ENCODE measurements at places on chromosomes 11 and 22.
A peak's percentile ranks its signal among the peaks of the same experiment; 100 is the strongest.

DNA sequence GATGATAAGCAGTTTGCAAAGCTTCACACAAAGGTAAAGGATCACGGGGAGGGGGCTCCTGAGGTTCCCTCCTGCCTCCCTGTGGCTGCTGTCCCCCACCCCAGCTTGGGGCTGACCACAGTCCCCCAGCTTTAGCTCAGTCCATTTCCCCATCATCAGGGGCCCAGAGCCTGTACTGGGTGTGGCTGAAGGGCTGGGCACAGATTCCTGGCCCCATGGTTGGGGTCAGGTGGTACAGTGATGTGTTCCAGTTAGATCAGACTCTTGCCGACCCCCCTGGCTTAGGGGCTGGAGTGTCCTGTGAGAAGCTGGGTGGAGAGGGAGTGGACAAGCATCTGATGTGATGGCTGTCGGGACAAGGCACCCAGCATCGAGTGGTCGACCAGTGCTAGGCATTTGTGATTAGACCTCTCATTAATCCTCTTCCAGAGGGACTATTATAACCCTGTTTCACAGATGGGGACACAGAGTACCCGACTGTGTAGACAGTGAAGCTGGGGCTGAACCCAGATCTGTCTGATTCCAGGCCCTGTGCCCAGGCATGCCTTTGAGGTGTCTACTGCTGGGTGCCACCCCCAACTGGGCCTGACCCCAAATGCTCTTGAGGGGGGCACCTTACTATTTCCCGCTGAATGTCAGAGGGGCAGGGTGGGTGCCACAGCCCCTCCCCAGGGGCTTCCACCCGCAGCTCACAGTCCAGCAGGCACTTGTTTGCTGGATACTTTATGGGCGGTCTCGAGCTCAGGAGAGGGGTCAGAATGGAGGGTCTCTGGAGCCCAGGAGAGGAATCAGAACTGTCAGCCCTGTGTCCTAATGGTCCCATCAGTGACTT lies 4.3 kb downstream of the SHANK3 start:
- DNase-seq, result no peak

DNA sequence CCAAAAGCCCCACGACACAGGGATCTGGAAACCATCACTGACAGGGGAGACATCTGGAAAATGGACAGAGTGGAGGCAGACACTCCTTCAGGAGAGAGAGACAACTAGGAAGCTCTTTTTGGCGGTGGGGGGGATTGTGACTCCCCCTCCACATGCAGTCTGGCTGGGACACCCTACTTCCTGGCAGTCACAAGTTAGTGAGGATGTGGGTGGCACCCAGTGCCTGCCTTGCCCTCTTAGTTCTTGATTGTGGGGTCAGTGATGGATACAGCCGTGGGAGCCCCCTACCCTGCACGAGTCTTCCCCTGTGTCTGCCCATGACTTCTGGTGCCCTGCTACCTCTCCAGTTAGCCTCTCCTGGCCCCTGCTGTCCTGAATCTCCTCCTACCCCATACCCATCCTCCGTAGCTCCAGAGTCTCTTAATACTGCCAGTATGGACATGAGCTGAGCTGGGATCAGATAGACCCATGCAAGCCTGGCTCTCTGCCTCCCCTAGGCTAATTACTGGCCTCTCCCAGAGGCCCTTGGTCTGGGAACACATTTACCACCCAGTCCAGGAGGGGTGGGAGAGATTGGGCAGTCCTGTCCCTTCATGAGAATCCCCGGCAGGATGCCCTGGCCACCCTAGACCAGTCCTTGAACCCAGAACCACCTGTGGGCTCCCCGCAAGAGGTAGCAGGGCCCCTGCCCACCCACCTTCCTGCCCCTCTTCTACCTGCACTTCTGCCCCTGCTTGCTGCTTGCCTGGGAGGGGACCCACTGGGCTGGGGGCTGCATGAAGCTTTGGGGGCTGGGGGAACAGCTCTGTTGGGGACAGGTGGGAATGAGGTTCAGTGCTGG lies 22.8 kb downstream of the RHBDD3 start:
- DNase-seq, result no peak

GRCh38 chr11:2531277-2531986 lies 86.6 kb downstream of the KCNQ1 start:
- peak; percentile 47 for DNase-seq

DNA sequence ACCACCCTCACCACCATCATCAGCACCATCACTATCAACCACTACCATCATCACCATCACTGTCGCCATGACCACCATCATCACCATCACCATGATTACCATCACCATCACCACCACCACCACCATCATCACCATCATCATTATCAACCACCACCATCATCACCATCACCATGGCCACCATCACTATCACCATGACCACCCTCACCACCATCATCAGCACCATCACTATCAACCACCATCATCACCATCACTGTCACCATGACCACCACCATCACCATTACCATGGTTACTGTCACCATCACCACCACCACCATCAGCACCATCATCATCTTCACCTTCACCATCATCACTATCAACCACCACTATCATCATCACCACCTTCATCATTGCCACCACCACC lies 183.4 kb downstream of the SHANK2 start:
- no peak for DNase-seq

GRCh38 chr22:24948356-24949202 lies 2.1 kb upstream of the LHFPL7 start:
- no peak for DNase-seq

DNA sequence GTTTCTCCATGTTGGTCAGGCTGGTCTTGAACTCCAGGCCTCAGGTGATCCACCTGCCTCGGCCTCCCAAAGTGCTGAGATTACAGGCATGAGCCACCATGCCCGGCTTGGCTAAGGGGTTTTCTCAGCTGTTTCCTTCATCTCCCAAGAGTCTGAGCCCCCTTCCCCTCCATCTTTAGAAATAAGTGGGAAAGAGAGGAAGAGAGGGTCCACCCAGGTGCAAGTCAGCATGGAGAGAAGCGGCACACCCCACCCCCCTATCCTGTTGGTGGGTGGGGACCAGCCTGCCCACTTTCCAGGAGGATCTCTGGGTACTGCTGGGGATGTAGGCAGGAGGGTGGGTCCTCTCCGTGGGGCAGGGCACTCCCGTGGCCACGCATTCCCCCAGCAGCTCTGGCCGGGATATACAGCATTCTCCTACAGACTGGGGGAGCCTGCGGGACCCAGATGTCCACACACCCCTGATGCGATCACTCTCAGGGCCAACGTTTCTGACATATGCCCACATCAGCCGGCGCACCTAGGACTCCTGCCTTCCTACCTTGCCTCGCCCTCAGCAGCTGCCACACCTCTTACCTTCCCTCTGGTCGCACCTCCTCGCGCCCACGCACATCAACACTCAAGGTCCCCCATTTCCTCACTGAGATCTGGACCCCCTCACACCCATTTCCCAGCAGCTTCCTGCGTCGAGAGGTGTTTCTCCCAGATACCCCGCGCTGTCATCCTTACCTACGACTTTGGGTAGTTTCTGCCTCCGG lies 8.9 kb downstream of the SCARF2 start:
- no peak for DNase-seq

GRCh38 chr11:1738380-1738779 lies 12.0 kb downstream of the IFITM10 start:
- no peak for DNase-seq

DNA sequence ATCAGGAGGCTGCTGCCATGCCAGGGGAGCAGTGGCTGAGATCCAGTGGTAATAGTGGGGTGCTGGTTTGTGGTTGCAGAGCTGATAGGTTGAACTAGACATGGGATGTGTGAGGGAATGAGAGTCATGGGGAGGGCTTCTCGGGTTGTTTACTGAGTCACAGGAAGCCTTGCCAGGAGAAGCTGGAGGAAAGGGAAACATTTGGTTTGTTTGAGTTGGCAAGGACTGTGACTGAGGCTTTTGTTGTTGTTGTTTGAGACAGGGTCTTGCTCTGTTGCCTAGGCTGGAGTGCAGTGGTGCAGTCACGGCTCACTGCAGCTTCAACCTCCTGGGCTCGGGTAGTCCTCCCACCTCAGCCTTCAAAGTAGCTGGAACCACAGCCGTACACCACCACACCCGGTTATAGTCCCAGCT lies 49.3 kb downstream of the CABIN1 start:
- no peak for DNase-seq

- DNase-seq, result no peak
Measured at GRCh38 chr11:14676068-14676467, 32.5 kb downstream of the PDE3B start.

DNA sequence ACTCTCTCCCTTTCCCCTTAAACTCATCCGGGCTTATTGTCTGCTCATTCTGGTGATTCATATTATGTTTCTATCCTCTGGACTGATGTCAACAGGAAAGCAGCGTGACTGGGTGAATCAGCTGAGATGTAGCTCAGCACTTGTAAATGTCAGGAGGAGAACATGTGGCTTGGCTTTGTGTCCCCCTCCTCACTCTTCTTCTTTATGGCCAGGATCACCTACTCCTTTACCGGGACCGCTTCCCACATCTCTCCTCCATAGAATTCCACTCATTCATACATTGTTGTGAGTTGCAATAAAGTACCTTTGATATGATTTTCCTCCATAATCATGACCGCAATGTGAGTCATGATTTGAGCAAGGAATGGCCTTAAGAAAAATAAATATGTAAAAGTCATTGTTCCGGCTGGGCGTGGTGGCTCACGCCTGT lies 15.8 kb upstream of the SYN3 start:
- DNase-seq, result no peak

DNA sequence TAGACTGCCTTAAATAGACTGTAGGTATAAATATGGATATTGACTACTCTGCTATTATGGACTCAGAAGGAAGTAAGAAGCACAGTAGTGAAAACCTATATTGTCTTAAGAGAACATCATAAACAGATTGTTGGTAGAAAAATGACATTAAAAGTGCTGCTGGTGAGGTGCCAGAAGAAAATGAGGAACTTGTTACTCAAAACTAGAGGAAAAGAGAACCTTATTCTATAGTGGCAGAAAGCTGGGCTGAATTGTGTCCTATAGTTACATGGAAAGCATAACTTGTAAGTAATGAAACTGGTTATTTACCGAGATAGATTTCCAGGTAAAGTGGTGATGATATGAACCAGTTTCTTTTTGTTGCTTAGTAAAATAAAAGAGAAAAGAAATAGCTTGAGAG lies 109.7 kb upstream of the CTSC start:
- no peak for DNase-seq

DNA sequence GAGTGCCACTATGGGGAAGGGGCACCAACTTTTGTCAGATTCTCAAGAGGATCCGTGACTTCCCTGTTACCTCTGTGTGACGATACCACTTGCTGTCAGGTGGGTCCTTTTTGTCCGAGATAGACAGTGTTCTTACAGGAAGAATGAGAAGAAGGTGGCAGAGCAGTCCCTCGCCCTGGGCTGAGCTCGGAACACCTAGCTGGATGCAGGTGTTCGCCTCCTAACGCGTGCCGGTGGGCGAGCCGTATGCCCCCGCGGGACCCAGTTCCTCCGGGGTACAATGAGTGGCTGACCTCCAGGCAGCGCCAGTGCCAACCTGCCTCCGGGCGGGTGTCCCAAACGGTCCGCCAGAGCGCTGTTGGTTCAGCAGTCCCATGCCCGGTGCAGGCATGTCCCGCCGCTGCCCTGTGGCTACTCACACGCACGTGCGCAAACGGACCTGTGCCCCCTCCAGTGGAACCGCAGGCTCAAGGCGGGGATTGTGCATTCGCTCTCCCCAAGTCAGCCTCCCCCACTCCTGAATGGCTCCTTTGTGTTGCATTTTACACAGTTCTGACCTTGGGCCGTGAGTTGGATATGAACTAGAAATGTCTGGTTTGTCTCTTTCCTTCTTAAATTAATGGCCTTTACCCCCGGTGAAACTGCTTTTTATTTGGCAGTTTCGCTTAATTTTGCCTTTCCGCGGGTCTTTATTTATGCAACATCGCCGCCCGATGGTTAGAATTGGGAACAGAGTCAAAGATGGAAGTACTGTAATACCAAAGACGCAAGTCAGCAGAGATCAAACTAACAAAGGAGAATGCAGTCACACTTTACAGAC lies 1.1 kb upstream of the ABTB2 start:
- peak; percentile 69 for DNase-seq

DNA sequence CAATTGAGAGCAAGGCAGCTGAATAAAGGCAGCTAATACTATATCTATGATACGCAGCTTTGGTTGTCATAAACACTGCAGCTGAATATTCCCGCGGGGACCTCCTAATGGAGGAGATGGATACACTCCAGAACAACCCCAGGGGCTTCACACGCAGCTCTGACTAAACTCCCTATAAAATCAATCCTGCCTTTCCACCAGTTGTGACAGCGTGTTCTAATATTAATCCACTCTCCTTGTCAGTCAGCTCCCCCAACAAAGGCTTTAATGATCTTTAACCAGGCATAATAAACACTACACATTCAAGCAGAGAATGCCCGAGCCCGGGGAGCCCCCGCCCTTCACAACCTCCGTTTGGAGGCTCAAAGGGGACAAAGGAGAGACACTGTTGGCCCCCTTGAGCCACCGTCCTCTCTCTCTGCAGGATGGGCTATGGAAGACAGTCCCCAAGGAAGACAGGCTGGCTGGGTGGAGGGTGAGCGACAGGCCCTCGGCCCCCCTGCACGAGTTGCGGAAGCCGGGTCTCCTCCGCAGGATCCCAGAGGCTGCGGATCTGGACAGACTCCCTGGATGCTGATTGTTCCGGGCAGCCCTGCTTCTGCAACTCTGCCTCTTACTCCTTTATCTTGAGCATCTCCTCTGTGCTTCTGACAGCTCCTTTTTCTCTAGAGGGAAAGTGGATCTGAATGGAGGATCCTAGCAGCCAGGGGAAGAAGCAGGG lies 565.2 kb downstream of the BUD13 start:
- no peak for DNase-seq

- DNase-seq, result no peak
Measured at GRCh38 chr11:117058761-117059261, 39.4 kb downstream of the SIK3 start.

DNA sequence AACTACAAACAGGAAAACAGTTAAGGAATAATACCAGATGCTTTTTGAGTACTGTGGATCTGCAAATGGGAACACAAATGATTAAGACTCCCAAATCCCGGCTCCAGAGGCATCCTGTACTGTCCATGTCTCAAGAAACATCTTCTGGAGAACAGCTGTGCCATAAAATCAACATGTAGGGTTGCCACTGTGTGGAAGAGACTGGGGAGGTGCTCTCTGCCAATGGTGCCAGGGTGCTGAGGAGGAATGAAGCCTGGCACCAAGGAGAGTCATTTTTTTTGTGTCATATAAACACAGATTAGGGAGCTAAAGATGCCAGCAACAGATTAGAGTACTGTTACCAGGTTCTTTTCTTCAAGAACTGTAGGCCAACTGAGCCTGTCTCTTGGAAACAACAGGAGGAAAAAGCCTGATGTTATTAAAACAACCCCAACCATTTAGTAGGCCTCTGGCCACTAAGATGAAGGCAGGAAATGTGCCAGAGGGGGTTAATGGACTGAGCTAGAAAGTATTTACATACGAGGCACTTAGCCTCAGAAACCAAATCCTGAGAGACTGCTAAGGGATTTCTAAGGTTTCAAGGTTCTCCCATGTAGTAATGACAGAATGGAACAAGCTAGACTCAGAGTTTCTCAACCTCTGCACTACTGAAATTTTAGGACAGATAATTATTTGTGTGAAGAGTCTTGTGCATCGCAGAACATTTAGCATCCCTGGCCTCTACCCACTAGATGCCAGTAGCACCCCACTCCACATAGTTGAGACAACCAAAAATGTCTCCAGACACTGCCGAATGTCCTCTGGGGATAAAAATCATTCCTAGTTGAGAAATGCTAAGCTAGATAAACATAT lies 54.6 kb upstream of the CHRM4 start:
- no peak for DNase-seq
